Activated T-helper 1 cell treated with anti-CD3 and anti-CD28 coated beads, Interleukin-12 subunit alpha, Interleukin-12 subunit beta, Interleukin-2, Interleukin-4 antibody, amounts not matched to agents 30 ng/mL and 10 ng/mL and 1 ng/mL, durations not matched to agents 14 hours and 24 hours and 36 hours (primary cell): ENCODE measurements at places on chromosomes 4 and X.
A peak's percentile ranks its signal among the peaks of the same experiment; 100 is the strongest.

DNA sequence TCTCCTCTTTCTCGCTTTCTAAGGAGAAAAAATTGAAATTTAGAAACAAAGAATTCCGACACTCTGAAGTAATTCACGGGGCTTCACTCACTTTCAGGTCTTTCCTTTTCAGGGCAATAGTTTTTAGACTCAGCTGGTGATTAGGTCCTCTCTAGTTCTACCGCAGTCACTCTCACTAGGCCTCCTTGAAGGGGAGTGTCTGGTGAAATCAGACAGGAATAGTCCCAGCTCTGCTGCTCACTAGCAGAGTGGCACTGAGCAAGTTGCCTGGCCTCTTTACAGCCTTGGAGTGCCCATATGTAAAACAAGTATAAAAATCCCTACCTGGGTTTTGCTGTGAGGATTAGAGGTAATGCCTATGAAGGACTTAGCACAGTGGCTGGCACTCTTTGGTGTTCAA, 64.1 kb downstream of the NEUROG2 start:
- no peak for DNase-seq

- peak; percentile 1 for DNase-seq
Measured at GRCh38 chrX:9873952-9874351, 87.7 kb downstream of the SHROOM2 start.

DNA sequence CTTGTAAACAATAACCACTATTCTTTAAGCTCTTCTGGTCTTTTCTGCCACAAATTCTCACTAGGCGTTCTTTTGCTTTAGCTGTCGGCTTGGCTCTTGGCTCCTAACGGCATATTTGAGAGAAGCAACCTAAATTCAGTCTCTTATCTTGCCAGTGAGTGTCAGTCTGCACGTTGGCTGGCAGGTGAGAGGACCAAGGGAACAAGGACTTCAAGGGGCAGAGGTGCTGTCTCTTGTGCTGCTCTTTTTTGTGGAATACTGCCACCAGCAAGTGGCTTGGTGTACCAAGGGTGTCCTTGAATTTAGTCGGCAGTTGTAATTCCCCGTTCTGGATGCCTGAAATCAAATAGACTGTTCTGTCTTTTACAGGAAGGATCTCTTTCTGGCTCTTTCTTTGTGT, 77.8 kb upstream of the SLC4A4 start:
- DNase-seq = no peak

GRCh38 chr4:141220271-141220670, 424 bp upstream of the ZNF330 start:
- DNase-seq = no peak
